CD14-positive monocyte (primary cell): ENCODE measurements at places on chromosomes 6 and 20.

DNA sequence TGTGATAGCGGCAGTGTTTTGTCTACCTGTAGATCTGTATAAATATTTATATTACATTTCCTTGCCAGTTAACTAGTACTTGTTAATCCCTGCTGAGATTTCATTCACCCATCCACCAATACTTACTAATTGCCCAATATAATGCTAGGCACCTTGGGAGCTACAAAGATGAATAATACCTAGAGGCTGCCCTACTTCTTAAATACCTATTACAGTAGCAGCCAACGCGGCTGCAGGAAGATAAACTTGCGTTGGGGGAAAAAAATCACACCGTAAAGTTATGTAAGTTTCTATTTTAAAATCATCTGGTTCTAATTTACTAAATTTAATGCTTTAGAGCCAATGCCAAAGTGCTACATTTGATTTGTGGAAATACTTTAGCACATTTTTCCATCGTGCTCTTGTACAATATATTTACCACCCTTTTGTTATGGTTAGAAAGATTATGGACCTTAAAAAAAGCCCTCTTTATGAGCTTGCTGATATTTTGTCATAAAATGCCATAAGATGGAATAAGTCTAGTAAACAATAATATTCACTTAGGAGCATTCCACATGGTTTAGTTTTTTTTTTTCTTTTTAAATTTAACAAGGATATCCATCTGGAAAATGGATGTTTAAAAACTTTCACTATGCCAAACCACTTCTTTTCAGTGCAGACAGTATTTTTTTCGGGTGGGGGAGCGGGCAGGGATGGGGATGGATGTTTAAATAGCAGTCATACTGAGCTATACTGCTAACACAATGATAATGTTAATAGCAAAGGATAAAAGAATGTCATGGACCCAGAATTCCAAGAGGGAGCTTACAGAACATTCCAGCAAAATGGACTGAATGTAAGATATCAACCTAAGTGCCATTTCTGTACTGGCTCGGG is 13.2 kb upstream of the NEDD9 start:
- DNase-seq, result no peak

GRCh38 chr6:119891644-119892043 is 542.1 kb upstream of the MAN1A1 start:
- no peak for DNase-seq

DNA sequence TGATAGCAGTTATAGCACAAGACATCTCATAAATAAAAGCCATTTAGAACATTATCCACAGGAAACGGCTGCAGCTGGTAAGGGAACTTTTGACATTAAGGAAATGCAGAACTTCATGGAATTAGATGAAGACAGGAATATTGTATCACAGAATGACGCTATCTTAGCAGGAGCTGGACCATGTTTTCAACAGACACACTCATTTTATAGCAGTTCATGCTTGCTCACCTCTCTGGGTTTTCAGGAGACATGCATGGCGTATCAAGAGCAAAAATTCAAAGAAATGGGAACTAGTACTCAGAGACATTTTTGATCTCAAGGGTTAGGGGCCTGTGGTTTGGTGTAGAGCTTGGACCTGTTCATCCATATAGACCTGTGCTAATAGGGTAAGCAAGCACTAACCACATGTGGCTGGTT is 125.0 kb downstream of the FYN start:
- DNase-seq, result no peak

GRCh38 chr6:6008648-6009421 is 2.1 kb upstream of the NRN1 start:
- peak; percentile 46 for DNase-seq

DNA sequence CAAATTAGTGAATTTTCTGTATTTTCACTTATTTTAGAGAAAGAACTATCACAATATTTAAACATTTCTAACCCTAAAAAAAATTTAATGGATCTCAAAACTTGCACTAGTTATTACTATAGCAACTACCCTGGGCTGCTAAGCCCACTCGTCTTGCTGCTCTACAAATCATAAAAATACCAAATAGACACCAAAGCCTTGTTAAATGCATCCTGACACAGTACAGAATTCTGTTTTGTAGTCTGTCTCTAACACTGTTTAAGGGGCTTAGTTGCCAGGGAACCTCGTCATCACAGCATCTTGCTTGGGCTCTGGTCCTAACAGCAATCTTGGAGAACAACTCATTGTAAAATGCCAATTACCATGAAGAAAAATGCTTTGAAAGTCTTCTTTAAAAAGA is 56.9 kb upstream of the MBOAT1 start:
- no peak for DNase-seq

DNA sequence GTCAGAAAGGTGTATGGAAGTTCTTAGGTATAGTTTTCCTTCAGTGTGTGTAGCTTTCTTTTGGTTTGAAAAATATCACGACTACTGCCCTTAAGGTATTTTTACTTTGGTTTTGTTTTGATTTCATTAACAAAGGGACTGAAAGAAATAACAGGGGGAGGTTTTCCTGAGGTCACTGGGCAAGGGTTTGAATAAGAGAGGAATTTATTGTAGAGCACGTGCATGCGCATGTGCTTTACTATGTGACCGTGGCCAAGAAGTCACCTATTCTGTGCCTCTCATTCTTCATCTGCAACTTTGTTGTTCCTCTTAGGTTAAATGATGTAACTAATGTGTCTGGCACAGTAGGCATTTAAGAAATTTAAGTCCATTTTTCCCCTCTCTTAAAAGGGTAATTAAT is 4.1 kb upstream of the MAN1A1 start:
- peak; percentile 25 for DNase-seq

- no peak for DNase-seq
Measured at GRCh38 chr20:40636486-40636885, 52.5 kb downstream of the MAFB start.

GRCh38 chr20:62357187-62357667 is 9.9 kb downstream of the LAMA5 start:
- no peak for DNase-seq

GRCh38 chr20:18645196-18645745 is 57.4 kb downstream of the DTD1 start:
- DNase-seq, result no peak

DNA sequence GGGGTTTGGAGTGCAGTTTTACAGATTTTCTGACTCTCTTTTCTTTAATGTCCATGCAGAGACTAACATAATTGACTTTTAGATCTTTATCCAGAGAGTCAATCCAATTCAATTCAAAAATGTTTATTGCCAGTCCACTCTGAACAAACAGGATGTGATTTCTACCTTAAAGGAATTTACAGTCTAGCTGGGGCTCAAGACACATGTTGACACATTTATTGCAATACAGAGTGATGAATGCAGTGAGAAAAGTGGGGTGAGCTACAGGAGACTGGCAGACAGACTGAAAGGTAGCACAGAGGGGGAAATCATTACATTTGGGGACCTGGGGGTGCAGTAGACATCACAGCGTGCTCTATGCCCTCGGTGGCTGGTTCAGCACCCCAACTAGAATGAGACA is 193.9 kb downstream of the SLC24A3 start:
- DNase-seq, result no peak

GRCh38 chr6:31465185-31465536 is 32.8 kb upstream of the MICB start:
- no peak for DNase-seq

- DNase-seq, result no peak
Measured at GRCh38 chr6:56551409-56552120, 91.1 kb downstream of the DST start.

- DNase-seq, result no peak
Measured at GRCh38 chr6:13059026-13059425, 269.3 kb downstream of the TBC1D7 start.

- DNase-seq, result no peak
Measured at GRCh38 chr6:168823397-168824212, 382.6 kb downstream of the SMOC2 start.
